ENCODE measurements at places on chromosomes 4 and X.
A peak's percentile ranks its signal among the peaks of the same experiment; 100 is the strongest.

DNA sequence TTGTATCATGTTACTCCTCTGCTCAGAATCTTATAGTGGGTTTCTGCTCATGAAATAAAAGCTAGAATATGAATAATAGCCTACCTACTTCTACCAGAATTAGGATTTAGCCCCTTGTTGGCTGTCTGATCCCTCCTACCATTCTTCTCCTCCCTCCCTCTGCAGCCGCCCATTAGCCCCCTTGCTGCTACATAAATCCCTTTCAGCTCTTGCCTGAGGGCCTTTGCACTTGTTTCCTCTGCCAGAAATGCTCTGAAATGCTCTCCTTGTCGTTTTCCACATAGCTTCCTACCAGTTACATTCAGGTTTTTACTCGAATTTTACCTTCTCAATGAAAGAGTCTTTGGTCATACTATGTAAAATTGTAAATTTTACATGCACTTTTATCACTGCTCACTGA, 159.2 kb downstream of the ADGRL3 start:
- no peak for DNase-seq

- no peak for DNase-seq
Observed at GRCh38 chrX:87901060-87901459, 383.5 kb downstream of the KLHL4 start.

DNA sequence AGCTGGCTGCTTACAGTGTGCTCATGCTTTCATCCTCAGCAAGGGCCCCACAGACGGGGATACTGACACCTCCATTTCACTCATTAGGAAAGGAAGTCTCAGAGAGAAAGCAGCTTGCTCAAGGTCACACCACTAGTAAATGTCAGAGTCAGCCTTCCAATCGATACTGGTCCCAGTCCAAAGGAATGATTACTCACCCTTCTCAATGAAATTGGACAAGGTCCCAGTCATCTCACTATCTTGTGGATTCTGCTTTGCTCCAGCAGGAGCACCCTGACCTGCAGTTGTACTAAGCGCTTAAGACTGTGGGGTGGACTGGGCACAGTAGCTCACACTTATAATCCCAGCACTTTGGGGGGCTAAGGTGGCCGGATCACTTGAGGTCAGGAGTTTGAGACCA, 132.2 kb upstream of the SLC34A2 start:
- no peak for DNase-seq

- peak; percentile 87 for DNase-seq
Observed at GRCh38 chrX:17559728-17560379, 177.4 kb upstream of the SCML1 start.

GRCh38 chr4:16807355-16807754, 91.1 kb downstream of the LDB2 start:
- no peak for DNase-seq

DNA sequence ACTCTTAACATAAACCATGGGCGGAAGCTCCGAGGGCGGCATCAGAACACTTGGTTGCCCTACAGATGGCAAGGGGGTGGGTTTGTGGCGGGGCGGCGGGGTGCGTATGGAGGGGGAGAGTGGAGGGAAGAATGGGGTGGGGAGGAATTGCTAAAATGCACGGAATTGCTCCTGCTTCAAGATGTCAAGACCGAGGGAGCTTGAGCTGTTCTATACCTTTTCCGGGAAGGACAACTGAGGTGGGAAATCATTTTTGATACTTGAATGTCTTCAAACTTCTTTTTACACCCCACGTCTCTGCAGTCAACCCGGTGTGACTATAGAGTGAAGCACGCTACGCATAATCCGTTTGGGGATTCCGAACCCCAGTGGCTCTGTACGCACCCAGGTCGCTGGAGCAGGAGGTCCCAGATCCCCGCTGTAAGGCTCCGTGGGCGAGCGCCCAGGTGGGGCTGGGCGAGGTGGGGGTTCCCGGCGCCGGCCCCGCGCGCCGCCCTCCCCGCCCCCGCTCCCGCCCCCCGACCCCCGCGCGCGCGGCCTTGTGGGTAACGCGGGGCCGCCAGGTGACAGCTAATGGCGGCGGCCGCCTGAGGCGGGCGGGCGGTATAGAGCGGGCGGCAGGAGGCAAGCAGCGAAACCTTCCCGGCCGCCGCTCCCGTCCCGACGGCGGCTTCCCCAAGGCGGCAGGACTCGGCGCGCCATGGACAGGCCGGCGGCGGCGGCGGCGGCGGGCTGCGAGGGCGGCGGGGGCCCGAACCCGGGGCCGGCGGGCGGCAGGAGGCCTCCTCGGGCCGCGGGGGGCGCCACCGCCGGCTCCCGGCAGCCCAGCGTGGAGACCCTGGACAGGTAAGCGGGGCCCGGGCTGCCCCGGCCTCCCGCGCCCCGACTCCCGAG, at the start of gene MTMR1:
Gene MTMR1, plus strand, starts transcription at position 566 of the 894 bp plus-strand sequence. Its CDS starts 135 bp downstream, at position 701.
- DNase-seq = no peak

GRCh38 chrX:39409246-39409917, 608.1 kb downstream of the MID1IP1 start:
- DNase-seq = no peak

- DNase-seq = no peak
Observed at GRCh38 chrX:72358313-72358712, 52.6 kb upstream of the CITED1 start.

DNA sequence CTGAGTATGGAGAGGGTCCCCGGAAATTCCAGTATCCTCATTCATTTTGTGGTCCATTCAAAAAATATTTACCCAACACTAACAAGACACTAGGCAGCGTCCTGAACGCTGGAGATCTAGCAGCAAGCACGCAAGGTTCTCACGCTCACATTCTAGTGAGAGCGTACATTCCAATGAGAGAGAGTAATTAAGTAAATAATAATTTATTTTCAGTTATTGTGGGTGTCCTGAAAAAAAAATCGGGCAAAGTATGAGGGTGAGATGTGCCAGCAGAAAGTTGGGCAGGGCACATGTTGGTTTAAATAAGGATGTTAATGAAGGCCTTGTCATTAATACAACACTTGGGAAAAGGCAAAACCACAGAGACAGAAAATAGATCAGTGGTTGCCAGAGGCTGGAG, 4.0 kb upstream of the TMEM156 start:
- DNase-seq = peak; percentile 82

DNA sequence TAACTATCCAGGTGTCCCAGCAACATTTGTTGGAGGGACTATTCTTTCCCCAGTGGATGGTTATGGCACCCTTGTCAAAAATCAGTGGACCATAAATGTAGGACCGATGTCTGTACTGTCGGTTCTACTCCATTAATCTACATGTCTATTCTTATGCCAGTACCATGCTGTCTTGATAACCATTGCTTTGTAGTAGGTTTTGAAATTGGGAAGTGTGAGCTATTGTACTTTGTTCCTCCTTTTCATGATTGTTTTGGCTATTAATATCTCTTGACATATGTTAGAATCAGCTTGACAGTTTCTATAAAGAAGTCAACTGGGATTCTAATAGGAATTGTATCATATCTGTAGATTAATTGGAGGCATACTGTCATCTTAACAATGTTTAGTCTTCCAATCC, 112.7 kb downstream of the HNRNPD start:
- no peak for DNase-seq

DNA sequence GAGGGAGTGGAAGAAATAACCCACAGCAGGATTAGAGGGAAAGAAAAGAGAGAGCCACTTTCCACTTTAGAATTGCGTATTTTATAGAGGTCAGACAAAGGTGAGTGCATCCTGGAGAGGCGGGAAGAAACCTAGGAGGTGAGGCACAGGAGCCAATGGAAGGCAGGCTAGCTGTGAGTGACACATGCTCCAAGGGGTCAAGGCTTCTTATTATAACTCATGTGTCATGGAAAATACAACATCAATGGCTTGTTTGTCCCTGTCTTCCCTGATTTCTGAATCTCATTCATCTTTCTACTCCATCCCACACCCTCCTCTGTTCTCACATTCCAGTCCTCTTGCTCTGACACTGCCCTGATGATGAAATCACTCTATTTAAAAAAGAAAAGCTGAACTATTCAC, 14.4 kb downstream of the ANXA3 start:
- no peak for DNase-seq

DNA sequence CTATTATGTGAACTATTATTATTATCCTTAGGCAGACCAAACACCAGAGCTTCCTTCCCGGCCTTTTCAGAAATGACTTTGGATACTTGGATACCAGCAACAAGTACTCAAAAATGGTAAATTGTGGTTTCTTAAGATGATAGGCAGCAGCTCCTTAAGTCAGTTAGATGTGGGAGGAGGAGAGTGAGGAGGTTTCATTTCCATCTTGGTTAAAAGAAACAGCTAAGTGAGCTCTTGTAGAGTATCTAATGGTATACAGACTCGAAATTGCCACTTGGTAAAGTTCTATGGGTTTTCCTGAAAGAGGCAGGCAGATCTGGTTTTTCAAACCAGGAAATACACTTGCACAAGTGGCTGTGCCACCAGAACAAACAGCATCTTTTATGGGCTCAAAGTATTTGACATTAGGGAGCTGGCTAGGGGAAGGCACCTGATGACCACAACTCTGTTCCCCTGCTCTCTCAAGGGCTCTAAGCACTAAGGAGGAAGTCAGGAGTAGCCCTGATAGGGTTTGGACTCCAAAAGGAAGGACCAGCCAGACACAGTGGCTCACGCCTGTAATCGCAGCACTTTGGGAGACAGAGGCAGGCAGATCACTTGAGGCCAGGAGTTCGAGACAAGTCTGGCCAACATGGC, 130.9 kb downstream of the TMEM164 start:
- no peak for DNase-seq

DNA sequence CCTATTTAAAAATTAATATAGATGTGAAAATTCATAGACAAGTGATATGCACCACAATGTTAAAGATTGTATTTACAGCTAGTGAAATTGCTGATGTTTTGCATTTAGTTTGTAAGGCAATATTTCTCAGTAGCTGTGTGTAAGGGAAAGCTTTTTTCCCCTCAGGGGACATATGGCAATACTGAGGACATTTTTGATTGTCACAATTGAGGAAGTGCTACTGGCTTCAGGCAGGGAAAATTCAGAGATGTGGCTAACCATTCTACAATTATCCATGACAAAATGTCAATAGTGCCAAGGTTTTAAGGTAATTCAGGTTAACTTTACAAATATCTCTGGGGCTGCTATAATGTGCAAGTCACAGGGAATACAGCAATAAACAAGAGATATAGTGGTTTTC, 66.1 kb upstream of the IL15 start:
- no peak for DNase-seq

DNA sequence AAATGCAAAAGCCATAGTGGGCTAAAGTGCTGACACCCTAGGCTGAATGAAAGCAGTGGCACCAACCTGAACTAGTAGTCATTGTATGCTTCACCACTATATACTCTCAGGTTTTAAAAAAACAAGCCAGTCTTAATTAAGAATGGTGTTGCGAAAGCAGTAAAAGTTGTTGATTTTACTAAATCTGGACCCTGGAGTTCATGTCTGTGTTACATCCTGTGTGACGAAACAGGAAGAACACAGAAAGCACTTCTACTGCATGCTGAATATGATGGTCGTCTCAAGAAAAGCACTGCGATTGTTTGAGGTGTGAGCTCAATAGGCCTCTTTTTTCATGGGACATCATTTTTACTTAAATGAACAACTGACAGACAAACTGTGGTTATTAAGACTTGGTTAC, 24.2 kb upstream of the GDPD2 start:
- DNase-seq = peak; percentile 11

DNA sequence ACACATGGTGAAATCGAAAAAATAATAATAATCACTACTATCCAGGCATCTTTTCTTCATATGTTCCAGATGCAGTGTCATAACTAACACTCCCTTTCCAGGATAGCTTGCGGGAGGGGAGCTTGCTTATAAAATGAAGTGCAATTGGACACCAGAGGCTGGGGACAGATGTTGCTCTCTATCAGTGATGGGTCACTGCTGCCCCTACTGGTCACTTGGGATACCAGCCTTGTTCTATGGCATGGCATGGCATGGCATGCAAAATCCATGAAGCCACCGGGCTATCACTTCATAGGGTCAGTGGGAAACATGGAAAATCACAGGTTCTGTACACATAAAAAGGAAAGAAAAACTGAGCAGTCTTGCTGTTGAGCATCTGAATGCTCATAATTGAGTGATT, 168.1 kb downstream of the GLRA2 start:
- DNase-seq = no peak

GRCh38 chr4:183249854-183250253, 70.2 kb downstream of the CLDN22 start:
- DNase-seq = peak; percentile 48

GRCh38 chr4:81912376-81913030, 440.8 kb upstream of the RASGEF1B start:
- DNase-seq = no peak

DNA sequence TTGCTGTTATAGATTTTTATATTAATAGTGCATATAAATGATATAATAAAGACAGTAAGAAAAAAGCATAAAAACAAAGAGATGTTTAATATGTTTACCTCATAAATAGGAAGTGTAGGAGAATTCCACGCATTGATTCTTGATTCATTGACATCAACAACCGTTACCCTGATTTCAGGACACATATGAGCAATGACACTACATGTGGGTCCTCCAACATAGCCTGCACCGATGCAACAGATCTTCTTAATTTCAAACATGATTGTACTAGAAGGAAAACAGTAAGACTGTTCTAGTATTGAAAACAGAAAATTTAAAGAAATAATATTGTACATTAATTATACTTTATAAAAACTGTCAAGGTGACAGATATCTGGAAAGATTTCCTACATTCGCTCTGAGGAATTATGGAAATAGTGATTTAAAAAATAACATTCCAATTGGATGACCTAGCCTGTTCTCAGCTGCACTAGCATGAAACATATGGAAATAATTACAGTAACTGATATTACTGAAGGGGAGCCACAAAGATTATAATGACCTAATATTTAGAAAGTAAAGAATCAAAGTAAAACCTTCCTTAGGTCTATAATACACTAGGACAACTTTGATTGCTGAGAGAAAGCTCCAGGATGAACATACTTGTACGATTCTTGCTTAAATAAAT, 5.9 kb downstream of the UGDH start:
- peak; percentile 81 for DNase-seq

- peak; percentile 52 for DNase-seq
Observed at GRCh38 chr4:137754652-137755471, 222.6 kb upstream of the PCDH18 start.

- DNase-seq = peak; percentile 14
Observed at GRCh38 chrX:78029663-78030062, 60.2 kb upstream of the PGAM4 start.

- DNase-seq = no peak
Observed at GRCh38 chr4:9812501-9813340, 31.3 kb downstream of the DRD5 start.

DNA sequence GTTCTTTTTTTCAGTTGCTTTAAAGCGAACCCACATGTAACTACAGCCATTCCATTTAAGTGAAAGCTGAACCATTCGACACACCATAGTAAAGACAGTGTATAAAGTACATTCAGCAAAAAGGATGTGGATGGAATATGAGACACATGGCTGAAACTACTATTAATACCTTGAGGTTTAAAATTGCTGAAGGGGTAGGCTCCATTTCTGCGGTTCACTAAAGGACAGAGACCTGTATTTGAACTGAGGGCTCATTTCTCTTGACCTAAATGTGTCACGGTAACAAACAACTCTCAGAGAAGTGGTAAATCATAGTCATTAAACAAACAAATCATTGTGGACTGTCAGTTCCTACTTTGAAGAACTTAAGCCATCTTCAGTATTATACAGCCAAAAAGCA, 1085.6 kb upstream of the TENM3 start:
- no peak for DNase-seq
